ENCODE measurements at places on chromosomes 6 and 20. TPM values are rescaled to one million over a fixed set of nuclear protein-coding genes. Genes with fewer than 3 reads are reported as not detected.

DNA sequence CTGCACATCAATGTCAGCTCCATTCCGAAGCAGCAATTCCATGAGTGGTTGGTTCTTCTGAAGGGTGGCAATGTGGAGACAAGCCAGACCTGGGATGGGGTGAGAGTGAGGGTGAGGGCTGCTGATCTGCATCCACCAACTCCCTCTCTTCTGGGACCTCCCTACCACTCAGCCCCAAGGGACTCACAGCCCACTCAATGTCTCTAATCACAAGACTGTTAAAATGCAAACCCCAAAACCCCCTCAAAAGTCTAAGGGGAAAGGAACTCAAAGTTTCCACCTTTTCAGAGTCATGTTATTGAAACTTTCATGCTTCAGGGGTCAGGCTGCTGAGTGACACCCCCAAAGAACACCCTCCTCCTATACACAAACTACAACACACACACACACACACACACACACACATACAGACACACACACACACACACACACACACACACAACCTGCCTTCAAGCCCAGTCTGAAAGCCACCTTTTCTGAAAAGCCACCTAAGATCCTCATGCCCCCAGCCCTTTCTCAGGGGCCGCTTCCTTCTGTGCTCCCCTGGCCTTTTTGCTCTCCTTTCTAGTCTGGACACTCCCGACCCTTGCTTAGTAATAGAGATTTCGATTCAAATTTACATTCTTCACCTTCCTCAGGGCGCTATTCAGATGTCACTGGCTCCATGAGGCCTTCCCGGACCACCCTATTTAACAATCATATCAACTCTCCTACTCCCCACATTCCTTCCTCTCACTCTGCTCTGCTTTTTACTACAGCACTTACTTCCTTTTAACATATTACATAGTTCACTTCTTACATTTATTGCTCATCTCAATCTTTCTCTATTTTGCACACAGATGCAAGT is 3.3 kb upstream of the SLC35B2 start:
- no peak for DNase-seq
- H3K27me3 ChIP-seq = no peaks in the 10 kb centered on the region
- no peak overlapping the region for H3K4me3 ChIP-seq
- H3K4me1 ChIP-seq = no peaks in the 10 kb centered on the region
- H3K36me3 ChIP-seq = peaks cover 3% of the 10 kb centered on the region

- no peaks in the 10 kb centered on the region for H3K36me3 ChIP-seq
- peaks cover 2% of the 10 kb centered on the region for H3K4me1 ChIP-seq
- no peak overlapping the region for H3K27ac ChIP-seq
- no peak overlapping the region for H3K4me3 ChIP-seq
Observed at GRCh38 chr6:17439243-17439993, 46.0 kb downstream of the CAP2 start.

DNA sequence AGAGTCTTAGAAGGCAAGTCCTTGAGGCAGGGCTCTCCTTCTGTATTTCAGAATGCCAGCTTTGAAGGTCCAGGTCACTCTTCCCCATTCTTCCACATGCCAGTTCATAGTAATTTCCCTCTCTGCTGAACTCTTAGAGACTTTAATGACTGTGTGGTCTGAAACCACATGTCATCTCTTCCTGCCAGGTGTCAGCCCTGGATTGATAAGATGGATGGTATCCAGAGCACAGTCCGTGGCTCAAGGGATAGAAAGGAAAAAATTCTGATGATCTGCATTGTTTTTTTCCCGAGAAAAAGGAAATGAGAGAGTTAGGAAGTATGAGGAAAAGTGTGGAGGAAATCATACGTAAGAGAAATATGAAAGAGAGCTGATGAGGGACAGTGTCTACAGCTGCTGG is 250.9 kb downstream of the TPBG start:
- DNase-seq = no peak
- no peaks in the 10 kb centered on the region for H3K36me3 ChIP-seq
- no peak overlapping the region for H3K4me3 ChIP-seq
- H3K4me1 ChIP-seq = no peaks in the 10 kb centered on the region

DNA sequence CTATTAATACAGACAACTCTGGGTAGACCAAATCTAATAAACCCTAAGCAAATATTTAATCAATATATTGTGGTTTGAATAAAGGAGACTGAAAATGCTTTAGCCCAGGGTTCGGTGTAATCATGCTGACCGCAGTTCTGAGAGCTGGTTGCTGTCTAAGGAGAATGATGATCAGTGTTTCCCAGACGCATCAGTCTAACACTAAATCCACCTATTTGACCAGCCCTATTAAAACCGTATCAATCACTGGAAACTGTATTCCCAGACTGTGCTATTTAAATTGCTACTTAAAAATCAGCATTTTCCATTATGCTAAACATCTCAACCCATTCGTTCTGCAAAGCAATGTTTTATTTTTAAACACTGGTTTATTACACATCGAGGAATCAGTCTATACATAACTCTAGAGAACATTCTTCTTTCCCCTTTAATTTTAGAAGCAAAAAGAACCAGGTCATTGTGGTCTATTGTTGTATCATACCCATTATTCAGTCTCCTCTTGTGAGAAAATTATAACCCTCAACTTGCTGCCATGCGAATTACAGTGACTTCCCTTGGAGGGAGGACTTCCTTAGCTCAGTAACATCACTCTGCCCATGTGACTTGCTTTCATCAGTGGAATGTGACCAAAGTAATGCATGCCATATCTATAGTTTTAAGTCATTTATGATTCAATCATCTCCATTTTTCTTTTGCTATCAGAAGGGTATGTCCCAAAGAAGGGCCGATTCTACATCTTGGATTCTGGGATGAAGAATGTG is 515.2 kb upstream of the JAG1 start:
- H3K4me3 ChIP-seq = no peak overlapping the region
- no peak overlapping the region for H3K27ac ChIP-seq
- no peak for DNase-seq
- H3K36me3 ChIP-seq = no peaks in the 10 kb centered on the region
- H3K4me1 ChIP-seq = no peaks in the 10 kb centered on the region

DNA sequence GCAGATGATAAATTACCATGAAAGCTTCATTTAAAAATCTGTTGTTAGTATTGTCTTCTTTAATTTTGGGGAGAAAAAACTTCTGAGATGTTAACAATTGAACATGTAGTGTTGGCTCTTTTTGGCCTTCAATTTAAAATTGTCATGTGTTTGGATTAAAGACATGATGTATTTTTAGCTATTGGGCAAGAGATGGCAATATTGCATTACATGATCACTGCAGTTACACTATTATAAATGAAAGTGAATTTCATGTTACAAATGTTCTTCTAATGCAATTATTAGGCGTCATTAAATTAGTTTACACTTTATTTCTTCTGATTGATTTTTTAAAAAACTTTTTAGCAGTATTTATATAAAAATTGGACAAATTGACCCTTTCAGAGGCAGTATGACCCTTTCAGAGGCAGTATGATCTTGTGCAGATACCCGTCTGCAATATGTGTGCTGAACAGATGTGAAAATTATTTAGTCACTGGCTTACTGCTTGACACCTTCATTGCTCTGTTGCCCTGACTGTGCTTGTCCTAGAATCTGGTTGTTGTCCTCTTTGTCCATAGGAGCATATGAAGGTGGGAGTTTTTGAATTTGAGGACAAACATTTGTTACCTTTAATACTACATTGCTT is 25.8 kb downstream of the CDKAL1 start:
- no peak overlapping the region for H3K4me3 ChIP-seq
- DNase-seq = no peak
- no peaks in the 10 kb centered on the region for H3K36me3 ChIP-seq
- H3K27me3 ChIP-seq = no peaks in the 10 kb centered on the region

DNA sequence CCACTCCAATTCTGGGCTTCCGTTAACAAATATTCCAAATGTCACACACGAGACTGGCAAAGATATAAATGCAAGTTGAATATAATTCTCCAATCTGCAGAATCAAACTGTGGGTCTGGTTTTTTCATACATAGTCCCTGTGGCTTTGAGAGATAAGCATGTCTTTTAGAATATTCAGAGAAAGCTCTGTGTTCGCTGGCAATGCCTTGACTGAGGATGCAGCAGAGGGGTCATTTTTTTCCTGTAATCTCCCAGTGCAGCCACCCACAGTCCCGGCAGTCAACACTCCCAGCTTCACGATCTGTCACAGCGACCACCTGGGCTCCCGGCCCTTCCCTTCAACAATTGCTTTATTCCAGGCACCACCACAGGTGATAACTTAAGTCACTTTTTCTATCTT is 30.5 kb downstream of the MUC22 start:
- no peaks in the 10 kb centered on the region for H3K27me3 ChIP-seq
- no peaks in the 10 kb centered on the region for H3K4me1 ChIP-seq
- no peak overlapping the region for H3K27ac ChIP-seq
- no peak for DNase-seq

GRCh38 chr6:37972994-37973757 is 153.6 kb downstream of the ZFAND3 start:
- no peaks in the 10 kb centered on the region for H3K4me1 ChIP-seq
- no peak for DNase-seq
- H3K27me3 ChIP-seq = no peaks in the 10 kb centered on the region
- no peaks in the 10 kb centered on the region for H3K36me3 ChIP-seq

DNA sequence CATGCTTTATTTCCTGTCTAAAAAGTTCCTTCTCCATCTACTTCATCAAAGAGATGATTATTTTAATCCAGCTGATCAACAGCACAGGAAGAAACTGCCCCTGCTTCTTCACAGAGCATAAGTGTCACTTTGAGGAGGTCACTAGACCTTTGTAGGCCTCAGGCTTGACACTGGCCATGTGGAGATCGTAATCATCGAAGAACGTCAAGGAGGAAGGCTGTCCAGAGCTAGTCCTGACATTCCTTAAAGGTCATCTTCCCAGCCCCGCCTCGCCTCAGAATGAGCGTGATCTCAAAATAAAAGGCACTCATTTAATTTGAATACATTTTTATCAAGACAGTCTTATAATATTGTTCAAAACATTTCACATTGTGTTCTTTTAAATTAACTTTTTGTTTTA is 445.7 kb upstream of the CDH4 start:
- H3K4me3 ChIP-seq = no peak overlapping the region
- H3K27me3 ChIP-seq = no peaks in the 10 kb centered on the region
- DNase-seq = no peak
- no peaks in the 10 kb centered on the region for H3K36me3 ChIP-seq
- no peaks in the 10 kb centered on the region for H3K4me1 ChIP-seq

GRCh38 chr6:41159415-41160082 is 3.4 kb downstream of the TREM2 start:
- H3K4me1 ChIP-seq = no peaks in the 10 kb centered on the region
- H3K27me3 ChIP-seq = no peaks in the 10 kb centered on the region
- DNase-seq = no peak
- H3K4me3 ChIP-seq = no peak overlapping the region
- no peaks in the 10 kb centered on the region for H3K36me3 ChIP-seq
- no peak overlapping the region for H3K27ac ChIP-seq

DNA sequence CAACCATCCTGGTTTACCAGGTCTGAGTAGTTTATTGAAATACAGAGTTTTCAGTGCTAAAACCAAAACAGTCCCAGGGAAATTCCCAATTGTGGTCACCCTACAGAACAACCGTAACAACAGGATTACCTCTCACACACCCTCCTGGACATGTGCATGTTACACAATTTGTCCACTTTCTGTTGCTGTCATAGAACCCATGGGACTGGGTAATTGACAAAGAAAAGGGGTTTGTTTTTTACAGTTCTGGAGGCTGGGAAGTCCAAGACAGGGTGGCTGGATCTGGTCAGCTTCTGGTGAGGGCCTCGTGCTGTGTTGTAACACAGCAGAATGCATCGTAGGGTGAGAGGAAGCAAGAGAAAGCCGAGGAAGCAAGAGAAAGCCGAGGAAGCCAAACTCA is 9.1 kb upstream of the ADA start:
- no peaks in the 10 kb centered on the region for H3K4me1 ChIP-seq
- no peak overlapping the region for H3K27ac ChIP-seq
- H3K4me3 ChIP-seq = no peak overlapping the region

DNA sequence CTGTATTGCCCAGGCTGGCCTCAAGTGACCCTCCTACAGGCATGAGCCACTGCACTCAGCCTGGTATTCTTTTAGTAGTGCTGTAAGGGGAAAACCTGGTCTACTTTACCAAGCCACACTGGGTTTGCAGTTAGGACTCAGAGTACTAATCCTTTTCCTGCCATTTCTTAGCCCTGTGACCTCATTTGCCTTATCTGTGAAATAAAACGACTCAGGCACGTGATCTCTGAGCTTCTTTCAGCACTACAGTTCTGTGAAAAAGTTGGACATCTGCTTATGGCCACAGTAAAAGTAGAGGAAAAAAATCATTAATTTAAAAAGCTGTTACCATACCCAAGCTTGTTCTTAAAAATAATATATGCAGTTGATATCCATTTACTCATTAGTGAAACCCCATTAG is 1007.5 kb downstream of the KIF16B start:
- H3K27ac ChIP-seq = no peak overlapping the region
- H3K4me1 ChIP-seq = no peaks in the 10 kb centered on the region
- no peaks in the 10 kb centered on the region for H3K27me3 ChIP-seq
- H3K4me3 ChIP-seq = no peak overlapping the region
- no peaks in the 10 kb centered on the region for H3K36me3 ChIP-seq
- no peak for DNase-seq

ACTL10 gene
- 2.7 TPM for total RNA-seq

WDR46 gene
- 27.5 TPM for total RNA-seq

HLA-A gene
- total RNA-seq = 63.7 TPM

ZNF217 gene
- 13.3 TPM for total RNA-seq

SLC16A10 gene
- 37.9 TPM for total RNA-seq

SLC32A1 gene
- not detected for total RNA-seq

Data from pancreas (tissue), 10 donors.